ENCODE measurements at places on chromosomes 1 and 21.

DNA sequence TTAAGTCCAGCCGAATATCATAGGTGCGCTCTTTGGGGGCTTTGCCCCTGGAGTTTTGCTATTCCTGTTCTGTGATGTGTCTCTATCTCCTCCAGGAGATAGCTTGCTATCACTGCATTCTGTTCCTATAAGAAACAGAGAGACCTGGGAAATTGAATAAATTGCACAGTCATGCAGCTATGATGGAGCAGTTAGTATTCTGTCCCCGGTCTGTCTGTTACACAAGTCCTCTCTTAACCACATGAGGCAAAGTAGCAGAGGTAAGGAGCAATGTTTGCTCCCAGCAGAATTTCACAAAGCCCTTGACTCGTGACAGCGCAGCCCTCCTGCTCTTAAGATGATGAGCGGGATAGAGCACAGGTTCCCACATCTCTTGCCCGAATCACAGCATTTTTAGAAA lies 63.9 kb upstream of the GRHL3 start:
- no peak for DNase-seq

GRCh38 chr21:31660591-31660990 lies 1.1 kb downstream of the SOD1 start:
- DNase-seq: no peak

- peak; percentile 2 for DNase-seq
Observed at GRCh38 chr1:99598738-99599411, 47.0 kb upstream of the PALMD start.

GRCh38 chr1:151458802-151459330 lies 428 bp downstream of the POGZ start:
- DNase-seq: peak; percentile 35

GRCh38 chr21:43016728-43017127 lies 42.4 kb downstream of the PKNOX1 start:
- no peak for DNase-seq

DNA sequence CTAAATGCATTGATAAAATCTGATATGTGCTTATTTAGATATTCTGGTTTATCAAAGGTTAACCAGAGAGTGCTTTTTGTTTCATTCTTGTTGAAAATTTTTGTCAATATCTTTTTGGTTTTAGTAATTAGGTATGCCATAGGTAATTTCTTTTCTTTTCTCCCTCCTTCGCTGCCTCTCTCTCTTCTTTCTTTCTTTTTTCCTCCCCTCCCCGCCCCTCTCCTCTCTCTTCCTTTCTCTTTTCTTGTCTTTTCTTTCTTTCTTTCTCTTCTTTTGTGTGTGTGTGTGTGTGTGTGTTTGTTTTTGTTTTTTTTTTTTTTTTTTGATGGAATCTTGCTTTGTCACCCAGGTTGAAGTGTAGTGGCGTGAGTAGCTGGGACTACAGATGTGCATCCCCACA lies 14.4 kb upstream of the MACF1 start:
- DNase-seq: no peak

GRCh38 chr1:201358596-201358995 lies 18.9 kb downstream of the TNNT2 start:
- DNase-seq: no peak

GRCh38 chr1:29677028-29678024 lies 441.0 kb downstream of the PTPRU start:
- no peak for DNase-seq

DNA sequence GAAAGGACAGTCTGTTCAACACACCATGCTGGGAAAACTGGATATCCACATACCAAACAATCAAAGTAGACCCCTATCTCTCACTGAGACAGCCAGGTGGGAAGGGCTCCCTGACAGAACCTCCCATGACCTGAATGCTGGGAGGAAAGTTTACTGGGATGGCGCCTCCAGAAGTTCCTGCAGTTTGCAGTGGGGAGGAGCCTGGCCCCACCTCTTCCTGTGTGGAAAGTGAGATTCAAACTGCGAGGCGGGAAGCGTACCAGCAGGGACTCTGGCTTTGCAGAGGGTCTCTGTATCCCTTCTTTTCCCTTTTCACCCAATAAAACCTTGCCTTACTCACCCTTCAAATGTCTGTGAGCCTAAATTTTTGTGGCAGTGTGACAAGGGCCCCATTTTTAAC lies 190.7 kb downstream of the HHIPL2 start:
- no peak for DNase-seq

GRCh38 chr1:166086113-166086883 lies 80.5 kb downstream of the FAM78B start:
- no peak for DNase-seq

DNA sequence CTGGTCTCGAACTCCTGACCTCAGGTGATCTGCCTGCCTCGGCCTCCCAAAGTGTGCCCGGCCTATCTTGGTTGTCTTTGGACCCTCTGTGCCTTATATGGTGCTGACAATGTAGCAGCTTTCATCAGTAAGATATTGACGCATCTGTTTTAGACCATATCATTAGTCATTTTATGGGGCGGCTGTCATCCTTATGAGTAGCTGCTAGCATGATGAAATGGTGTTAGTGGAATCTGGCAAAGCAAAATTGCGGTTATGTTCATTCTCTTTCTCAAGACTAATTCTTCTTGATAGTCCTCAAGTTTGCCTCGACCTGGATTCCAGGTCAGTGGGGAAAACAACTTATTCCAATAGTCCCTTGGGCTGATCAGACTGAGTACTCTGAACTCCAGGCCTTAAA lies 199.9 kb downstream of the PRDM2 start:
- DNase-seq: no peak

DNA sequence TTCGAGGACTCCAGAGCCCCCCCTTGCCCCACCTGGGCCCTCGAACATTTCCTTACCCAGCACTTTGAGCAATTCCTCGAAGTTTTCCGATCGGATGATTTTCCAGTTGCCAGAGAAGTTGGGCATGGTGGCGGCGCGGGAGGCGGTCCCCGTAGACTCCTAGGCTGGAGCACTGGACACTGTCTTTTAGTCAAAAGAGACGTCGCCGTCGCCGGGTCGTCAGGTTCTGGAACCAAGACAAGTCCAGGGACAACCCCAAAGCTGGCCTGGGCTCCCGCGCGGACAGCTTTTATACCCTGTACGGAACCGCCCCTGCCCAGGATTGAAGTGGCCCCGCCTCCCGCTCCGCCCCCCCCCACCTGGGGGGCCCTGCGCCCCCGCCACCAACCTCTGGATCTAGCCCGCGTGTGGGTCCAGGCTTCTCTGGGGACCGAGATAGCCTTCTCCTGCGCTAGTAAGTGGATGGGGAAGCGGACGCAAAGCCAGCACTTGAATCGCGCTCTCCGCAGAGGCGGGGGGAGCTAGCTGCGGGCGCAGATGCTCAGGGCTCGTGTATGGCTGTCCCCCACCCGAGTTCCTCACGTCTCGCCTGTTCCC lies at the start of gene CRABP2:
Gene CRABP2 (minus strand): TSS at position 263 of the 597 bp plus-strand sequence. CDS start 137 bp downstream, at position 126.
- DNase-seq: peak; percentile 27

DNA sequence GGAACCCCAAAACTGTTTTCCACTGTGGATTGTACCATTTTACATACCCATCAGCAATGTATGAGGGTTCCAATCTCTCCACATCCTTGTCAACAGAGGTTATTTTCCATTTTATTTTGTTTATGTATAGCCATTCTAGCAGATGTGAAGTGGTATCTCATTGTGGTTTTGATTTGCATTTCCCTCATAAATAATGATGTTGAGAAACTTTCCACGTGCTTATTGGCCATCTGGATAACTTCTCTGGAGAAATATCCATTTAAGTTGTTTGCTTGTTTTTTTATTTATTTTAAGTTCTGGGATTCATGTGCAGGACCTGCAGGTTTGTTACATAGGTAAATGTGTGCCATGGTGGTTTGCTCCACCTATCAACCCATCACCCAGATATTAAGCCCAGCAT lies 280.2 kb upstream of the USP25 start:
- no peak for DNase-seq

DNA sequence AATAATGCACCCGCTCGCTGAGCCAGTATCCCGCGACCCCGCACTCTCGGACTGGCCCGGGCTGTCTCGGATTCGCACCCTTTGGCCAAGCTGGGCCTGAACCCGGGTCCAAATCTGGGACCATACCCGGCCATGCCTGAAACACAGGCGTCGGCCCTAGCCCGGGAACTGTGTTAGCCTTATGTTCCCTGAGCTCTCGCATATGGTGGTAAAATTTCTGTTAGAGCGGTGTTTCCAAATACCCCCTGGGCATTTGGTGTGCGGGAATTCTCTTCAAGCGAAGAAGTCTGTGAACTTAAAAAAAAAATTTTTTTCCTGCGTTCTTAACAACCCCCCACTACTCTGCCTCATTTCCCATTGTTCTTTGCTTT lies 3.1 kb downstream of the RNF220 start:
- no peak for DNase-seq

- no peak for DNase-seq
Observed at GRCh38 chr1:112803906-112804762, 89.0 kb upstream of the PPM1J start.

GRCh38 chr21:41431788-41432548 lies 5.9 kb downstream of the MX1 start:
- DNase-seq: no peak

DNA sequence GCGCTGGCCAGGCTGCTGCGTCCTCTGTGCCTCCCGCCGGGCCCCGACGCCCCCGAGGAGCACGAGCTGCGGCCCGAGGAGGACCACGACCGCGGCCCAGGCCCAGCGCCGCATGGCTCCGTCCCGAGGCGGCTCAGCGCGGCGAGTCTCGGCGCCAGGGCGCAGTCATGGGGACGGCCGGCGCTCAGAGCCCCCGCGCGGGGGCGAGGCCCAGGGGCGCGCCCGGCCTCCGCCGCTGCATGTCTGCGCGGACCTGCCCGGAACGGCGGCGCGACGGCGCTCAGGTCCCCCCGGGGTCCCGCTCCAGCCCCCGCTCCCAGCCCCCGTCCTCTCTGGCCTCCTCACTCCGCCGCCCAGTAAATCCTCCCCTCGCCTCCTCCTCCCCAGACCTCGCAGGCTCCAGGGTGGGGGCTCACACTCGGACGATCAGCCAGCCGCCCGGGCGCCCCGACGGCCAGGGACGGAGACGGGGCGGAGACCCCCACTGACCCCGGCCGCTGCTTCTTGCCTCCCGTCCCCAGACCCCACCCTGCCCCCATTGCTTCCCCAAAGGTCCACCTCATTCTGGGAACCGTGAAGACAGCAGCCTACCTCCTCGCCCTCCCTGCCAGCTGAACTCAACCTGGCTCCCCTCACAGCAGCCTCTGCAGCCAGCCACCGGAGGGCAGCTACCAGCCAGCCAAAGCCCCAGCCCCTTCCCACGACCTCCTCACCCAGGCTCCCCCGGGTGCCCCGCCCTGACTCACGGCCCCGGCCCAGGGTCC lies at the start of gene C1QTNF12:
Gene C1QTNF12 (minus strand): TSS at position 146 of the 764 bp plus-strand sequence. CDS start 32 bp downstream, at position 114.
- DNase-seq: no peak

DNA sequence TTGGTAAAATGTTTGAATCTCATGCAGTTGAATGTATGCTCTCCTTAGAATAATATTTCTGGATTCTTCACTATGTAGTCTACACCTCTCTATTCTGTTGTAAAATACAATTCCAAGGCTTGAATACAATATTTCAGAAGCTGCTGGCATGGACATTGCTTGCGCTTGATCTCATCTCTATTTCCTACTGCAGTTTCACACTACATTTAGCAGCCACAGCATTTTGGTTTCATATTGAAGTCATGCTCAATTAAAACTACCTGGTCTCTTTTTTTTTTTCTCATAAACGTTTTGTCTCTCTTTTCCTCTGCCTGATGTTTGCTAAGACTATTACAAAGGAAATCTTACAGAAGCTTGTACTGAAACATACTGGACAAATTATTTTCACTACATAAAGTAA lies 631.0 kb upstream of the TMPRSS15 start:
- DNase-seq: no peak

- DNase-seq: no peak
Observed at GRCh38 chr21:45228171-45228641, 59.5 kb downstream of the POFUT2 start.
